ENCODE measurements at places on chromosomes 4 and X.

DNA sequence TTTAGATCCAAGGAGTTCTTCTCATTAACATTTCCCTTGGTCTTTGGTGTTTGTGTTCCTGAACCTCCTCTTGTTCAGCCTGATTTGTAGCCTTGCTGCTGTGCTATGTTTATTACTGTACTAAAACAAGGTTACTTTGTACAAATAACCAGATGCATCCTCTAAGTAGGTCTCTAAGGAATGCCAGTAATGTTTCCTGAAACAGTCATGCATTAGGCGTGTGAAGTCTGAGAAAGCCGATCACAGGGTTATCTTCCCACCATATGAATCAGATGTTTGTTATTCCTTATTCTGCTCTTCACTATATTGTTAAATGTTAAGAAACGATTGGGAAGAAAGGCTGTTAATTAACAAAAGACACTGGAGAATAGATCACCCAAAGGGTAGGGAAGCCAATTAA, 66.9 kb downstream of the GALNTL6 start:
- DNase-seq: no peak

GRCh38 chr4:6017030-6017429, 1.2 kb downstream of the C4orf50 start:
- DNase-seq: no peak

- DNase-seq: peak; percentile 73
Measured at GRCh38 chr4:3106339-3107186, 32.1 kb downstream of the HTT start.

GRCh38 chr4:71020611-71021010, 27.2 kb downstream of the DCK start:
- no peak for DNase-seq

DNA sequence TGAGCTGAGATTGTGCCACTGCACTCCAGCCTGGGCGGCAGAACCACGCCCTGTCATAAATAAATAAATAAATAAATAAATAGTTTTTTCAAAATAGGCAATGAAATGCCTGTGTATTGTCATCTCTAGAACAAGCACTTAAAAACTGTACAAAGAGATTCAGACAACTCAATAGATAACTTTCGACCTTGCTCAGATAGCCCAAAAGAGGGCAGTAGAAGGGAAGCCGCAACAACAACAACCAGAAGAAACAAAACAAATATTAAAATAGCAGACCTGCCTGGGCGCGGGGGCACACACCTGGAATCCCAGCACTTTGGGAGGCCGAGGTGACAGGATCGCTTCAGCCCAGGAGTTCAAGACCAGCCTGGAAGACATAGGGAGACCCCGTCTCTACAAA, 9.4 kb upstream of the CLDN34 start:
- no peak for DNase-seq
